Cortex of kidney (tissue), 1 donor: ENCODE measurements at places on chromosomes 7 and 10.

DNA sequence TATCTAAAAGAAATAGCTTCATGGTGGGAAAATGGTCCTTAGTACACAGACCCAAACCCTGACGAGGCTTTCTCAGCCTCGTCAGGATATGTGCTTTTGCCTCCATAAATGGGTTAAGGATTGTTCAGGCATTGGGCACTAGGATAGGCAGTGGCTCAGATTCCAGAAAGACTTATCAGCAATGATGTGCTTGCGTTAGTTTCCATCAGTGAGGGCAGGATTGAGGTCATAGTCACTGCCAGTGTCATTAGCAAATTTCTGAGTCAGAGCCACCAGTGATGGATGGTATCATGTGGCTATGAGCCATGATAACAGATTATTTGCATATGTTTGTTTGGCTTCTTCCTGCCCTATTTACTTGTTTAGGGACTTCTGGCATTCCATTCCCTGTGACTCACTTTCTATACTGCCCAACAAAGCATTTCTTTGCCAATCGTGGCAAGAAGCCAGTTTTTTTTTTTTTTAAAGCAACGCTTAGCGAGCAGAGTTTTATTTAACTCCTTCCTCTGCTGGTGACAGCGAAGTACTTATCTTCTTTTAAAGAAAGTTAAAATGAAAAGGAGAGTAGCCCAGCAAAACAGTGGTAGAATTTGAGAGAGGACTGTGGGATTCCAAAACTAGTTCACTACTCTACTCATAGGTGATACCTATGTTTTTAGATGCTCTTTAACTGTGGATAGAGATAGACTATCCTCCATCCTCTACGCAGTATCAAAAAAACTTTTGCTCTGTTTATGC, 44.4 kb downstream of the MYPN start:
- DNase-seq = no peak

GRCh38 chr10:77080361-77081027, 557.1 kb downstream of the KCNMA1 start:
- DNase-seq = no peak

- no peak for DNase-seq
Observed at GRCh38 chr7:69283421-69283820, 314.9 kb upstream of the AUTS2 start.

GRCh38 chr10:133278577-133279265, 2.1 kb upstream of the ADAM8 start:
- DNase-seq = no peak

DNA sequence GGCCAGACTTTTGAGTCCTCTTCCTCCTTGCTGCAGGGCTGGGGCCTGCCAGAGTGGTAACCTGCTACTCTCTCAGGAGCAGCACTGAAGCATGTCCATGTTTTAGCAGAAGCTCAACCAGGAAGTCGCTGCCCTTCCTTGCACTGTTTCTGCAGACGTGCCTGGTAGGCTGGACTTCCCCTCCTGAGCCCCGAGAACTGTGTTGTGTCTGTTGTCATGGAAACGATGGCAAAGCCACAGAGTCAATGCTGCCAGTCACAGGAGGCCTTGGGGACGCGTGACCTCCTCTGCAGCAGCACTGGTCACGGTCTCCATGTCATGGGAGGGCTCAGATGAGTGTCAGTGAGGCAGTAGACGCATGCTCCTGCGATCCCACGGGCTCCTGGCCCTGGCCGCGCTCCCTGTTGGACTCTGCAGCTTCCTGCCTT, 145.5 kb downstream of the FANK1 start:
- no peak for DNase-seq

- DNase-seq = no peak
Observed at GRCh38 chr10:1829712-1830111, 92.4 kb upstream of the ADARB2 start.

GRCh38 chr10:89332123-89332633, 4.4 kb downstream of the IFIT3 start:
- DNase-seq = no peak

DNA sequence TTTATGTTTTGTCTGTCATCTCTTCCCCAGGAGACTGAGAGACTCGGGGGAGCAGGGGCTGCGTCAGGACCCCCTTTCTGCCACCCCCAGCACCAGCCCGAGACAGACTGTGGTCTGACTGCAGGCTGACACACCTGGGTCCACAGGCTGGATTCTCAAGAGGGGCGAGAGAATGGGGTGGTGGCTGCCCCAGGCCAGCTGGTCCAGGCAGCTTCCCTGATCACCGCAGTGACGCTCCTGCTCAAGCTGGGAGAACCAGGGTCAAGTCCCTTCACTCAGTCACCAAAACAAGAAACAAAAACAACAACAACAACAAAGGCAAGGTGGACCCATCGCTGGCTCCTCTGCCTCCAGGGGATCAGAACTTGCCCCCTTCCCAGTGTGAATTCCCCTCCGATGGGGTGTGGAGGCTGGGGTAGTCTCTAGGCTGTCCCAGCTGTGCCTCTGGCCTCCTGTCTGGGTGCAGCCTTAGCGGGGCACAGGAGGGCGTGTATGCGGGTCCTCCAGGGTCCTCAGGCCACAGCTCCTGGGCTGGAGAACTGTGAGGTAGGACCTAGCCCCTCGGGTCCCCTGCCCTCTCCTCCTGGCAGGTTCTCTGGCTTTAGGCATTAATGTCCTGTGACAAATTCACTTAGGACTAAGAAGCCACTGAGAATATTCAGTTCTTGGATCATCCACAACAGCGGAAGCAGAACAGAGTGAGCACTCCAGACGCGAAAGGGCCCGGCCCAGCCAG, 40.6 kb downstream of the PRKAG2 start:
- DNase-seq = no peak

DNA sequence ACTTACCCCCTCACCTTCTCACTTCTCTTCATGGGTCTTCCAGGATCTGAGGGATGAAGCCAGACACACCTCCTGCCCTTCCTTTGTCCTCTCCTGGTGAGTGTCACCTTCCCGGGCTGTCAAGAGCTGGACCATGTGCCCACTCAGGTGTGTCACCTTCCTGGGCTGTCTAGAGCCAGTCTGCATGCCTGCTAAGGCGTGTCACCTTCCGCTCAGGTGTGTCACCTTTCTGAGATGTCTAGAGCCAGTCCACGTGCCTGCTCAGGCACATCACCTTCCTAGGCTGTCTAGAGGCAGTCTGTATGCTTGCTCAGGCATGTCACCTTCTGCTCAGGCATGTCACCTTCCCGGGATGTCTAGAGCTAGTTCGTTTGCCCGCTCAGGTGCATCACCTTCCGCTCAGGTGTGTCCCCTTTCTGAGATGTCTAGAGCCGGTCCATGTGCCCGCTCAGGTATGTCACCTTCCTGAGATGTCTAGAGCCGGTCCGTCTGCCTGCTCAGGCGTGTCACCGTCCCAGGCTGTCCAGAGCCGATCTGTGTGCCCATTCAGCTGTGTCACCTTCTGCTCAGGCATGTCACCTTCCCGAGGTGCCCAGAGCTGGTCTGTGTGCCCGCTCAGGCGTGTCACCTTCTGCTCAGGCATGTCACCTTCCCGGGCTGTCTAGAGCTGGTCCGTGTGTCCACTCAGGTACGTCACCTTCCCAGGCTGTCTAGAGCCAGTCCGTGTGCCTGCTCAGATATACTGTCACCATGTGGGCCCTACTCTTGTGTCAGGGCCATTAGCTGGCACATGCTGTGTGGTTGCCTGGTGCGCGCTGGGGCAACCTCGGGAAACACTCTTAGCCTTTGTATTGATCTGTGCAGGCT, 245.3 kb downstream of the EBF3 start:
- no peak for DNase-seq

- no peak for DNase-seq
Observed at GRCh38 chr10:16996530-16996964, 133.1 kb downstream of the CUBN start.

DNA sequence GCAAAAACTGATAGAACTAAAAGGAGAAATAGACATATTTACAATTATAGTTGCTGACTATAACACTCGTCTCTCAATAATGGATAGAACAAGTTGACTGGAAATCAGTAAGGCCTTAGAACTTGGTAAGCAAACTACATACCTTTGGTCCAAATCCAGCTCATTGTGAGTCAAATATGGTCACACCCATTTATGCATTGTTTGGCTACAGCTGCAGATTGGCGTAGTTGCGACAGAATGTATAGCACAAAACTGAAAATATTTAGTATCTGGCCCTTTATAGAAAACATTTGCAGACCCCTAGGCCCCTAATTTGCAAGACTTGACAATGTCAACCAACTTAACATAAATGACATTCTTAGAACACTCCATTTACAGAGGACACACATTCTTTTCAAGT, 103.6 kb upstream of the EGR2 start:
- no peak for DNase-seq

DNA sequence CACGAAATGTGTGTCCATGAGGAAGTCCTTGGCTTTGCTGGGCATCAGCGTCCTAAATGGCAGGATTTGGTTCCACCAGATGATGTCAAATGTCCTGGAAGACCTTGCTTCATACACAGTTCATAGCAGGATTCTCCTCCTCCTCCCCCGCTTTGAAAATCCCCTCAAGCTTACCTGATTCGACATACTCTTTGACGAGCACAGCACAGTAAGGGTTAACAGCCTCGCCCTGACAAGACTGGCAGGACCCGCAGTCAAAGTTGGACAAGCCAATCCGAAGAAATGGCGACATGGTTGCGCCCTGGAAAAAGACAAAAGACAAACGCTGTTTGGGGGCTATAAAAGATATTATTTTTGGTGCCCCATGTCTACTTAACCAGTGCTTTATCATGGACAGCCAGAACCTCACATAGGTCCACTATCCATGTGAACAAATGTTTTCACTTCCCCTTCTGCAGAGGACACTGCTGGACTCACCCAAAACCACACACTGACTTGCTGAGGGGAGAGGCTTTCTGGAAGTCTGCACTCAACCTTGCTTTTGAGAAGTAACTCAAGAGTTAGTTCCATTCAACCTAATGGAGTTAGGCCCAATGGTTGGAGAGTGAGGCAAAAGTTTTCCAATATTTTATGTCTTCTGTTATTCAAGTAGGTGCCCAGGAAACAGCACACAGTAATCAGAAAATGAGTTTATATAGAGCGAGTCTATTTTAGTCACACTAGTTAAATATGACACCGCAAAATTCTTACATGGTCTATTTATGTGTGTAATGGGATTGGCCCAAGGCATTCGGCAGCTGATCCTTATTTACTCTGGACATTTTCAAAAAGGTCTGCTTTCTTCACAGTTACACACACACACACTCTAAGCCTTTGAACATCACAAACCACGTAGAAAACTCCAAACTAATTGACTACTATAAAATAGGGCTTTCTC, 65.0 kb downstream of the PRKCQ start:
- no peak for DNase-seq

DNA sequence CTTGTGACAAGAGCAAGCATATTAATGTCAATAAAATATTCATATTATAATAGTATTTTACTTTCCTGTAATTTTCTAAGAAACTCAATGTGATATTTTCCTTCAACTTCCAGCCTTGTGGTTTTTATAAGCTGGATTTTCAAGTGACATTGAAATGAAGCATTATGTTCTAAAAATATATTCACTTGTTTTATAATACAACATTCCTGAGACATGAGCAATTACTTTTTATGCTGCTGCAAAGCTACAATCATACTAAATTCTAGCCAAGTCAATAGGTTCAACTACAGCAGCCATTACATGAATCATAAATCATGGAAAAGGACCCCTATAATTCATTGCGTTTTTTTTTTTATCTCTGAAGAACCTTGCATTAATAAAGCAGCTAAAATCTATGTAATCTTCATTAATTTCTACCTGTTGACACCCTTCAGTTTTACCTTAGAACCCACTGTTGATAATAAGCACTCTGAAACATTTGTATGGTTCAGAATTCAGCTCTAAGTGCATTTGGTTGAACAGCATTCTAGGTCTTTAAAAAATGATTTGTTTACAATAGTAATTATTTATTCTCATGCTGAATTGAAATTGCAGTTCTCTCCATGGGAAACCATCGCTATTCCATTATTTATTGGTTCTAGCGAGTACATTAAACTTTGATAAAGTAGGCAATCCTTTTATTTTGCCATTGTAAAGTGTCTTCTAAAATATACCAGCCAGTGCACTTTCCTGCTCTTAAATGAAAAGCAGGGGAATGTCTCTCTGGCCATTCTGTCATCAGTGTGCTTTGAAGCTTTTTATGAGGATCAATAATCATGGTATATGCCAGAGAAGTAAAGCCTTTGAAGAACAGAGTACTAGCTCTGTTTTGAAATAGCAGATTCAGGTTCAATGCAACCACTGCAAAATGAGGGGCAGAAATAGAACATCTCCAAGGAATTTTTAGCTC, 132.6 kb downstream of the GNAT3 start:
- DNase-seq = no peak

DNA sequence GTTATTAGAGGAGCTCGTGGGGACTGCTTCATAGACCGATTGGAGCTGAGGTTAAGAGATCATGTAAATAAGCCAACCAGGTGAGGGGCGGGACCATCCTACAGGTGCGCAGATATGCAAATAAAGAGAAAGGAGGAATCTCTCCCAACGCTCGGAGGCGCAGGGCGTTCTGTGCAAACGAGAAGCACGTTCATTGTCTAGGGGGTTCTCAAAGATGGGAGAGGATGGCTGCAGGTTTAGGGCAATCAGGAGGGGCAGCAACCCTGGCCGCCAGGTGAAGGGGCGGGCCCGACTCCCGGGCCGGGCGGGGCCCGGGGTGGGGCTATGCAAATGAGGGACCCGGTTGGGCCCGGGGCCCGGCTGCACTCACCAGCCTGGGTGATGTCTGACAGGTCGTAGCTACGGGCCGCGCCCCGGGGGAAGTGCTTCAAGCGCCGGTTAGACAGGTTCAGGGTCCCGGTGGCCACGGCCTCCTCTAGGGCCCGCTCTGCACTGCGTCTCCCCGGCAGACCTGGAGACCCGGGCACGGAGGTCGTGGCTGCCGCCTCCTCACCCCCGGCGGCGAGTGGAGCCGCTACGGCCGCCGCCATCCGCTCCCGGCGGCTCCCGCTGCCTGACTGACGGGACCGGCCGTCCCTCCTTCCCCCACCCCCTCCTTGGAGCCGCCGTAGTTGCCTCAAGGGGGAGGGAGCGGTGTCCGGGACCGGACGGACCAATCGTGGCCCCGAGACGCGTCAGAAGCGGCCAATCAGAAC, at the start of gene LRCH4:
TSS of gene LRCH4 (minus strand) at position 619 of the 755 bp plus-strand sequence. CDS start at position 590, 29 bp downstream.
- no peak for DNase-seq

DNA sequence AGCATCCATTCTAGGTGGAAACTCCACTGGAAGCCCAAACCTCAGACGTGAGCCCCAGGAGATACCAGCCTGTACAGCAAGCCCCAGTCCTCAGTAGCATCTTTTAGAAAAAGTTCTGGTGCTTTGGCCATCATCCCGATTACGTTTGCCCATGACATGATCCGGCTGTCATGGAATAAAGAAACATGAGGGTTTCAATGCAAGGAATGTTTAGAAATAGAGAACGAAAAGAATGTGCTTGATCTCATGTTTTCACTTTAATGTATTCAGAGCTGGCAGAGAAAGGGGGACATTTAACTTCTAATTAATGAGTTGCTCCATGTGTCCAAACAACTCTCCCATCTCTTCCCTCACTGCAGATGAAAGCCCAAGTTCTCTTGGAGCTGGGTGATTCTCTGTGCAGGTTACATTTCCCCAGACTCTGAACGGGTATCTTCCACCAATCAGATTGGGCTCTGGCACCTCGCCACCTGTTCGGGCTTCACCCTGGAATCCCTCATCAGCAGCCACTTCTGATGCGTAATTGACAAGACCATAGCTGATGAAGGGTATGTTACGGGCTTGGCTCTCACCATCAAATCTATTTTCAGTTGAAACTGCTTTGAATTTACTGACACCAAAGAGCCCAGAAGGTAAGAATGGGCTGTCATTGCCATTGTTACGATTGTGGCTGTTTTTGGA, 165.3 kb downstream of the PLXNA4 start:
- no peak for DNase-seq
